ENCODE measurements at places on chromosomes 13 and 19.
A peak's percentile ranks its signal among the peaks of the same experiment; 100 is the strongest.

DNA sequence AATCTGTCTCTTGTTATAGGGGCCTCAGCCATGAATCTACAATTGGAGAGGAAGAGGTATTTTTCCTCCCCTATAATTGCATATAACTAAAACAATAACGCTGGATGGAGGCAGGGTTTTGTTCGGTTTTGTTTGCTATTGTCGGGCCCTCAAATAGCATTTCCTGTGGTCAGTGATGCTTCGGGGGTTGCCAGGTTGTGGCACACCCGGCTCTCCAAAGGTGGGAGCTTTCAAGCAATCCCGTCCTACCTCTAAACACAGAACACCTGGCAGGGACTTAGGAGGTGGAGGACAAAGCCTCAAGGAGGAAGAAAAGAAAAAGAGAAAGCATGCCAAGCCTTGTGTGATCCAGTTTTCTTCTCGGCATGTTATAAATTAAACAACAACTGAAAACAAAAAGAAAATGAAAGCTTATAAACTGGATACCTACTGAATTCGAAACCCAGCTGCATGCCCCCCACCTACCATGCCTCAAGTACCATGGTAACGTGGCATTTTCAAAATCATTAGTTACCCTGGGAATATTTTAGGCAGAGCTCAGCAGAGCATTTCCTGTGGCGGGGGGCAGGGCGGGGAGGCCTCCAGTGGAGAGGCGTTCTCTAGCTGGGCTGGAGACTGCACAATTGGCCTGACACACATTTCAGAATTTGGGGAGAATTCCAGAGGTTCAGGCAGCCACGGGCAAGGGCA lies 213.8 kb downstream of the DCLK1 start:
- no peak for DNase-seq

DNA sequence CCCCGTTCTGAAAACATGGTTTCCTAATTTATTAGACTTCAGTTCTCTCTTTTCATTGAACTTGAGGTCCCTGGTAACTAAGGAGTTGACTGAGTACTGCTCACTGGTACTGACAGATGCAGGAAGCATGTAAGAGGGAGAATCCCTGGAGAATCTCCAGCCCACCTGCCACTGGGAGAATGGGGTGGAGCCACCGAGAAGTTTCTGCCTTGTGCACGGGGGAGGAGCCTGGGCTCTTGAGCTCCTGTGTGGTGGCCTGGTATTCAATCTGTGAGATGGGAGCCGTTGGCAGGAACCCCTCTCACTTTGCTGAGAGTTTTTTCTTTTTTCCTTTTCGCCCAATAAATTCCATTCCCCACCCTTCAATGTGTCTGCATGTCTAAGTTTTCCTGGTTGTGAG lies 13.2 kb upstream of the AKAP11 start:
- peak; percentile 17 for DNase-seq

DNA sequence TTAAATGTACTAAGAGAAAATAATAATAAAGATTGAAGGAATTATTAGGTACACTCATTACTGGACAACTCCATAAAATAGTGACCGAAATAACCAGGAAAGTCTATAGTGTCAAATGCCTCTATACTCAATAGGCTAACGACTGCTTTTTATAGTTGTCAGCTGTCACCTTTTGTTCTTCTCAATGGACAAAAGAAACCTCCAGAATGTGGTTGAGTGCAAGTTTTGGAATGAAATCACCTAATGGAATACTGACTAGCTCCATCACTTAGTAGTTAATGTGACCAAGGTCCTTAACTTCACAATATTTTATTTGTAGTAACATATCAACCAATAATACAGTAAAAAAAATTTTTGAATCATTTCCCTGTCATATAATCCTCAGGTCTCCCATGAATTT lies 18.1 kb downstream of the TSC22D1 start:
- no peak for DNase-seq

DNA sequence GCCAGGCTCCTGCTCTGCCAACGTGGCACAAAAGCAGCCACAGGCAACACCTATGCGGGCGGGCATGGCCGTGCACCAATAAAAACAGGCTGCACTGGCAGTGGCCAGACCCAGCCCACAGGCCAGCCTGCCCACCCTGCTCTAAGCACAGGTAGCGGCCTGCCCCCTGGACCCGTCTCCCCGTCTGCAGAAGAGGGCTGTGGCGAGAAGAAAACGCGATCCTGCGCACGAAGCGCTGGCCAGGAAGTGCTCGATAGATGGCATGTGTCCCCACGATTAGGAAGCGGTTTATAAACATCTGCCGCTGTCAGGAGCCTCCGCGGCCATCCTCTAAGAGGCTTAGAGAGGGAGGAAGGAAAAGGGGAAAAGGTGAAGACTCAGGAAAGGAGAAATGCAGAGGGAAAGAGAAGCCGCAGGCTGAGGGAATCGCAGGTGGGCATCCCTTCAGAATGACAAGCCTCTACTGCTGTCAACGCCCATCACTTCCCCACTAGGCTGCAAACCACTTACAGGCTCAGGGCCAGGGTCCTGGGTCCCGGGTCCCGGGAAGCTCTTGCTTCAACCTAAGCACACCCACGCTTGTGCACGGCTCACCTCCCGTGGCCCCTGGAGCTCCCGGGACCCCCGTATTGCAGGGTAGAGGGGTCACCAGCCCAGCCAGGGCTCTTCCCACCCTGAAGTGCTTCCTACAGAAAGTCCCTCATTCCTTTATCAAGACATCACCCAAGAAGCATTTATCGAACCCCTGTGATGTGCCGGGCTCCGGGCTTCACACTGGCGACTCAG lies 10.5 kb downstream of the MLLT1 start:
- DNase-seq = no peak

GRCh38 chr19:54164369-54165068 lies 5.0 kb upstream of the LENG1 start:
- no peak for DNase-seq
